ENCODE measurements at places on chromosomes 1 and 21.

GRCh38 chr1:56073614-56074006, 505.8 kb downstream of the PLPP3 start:
- no peak for DNase-seq

DNA sequence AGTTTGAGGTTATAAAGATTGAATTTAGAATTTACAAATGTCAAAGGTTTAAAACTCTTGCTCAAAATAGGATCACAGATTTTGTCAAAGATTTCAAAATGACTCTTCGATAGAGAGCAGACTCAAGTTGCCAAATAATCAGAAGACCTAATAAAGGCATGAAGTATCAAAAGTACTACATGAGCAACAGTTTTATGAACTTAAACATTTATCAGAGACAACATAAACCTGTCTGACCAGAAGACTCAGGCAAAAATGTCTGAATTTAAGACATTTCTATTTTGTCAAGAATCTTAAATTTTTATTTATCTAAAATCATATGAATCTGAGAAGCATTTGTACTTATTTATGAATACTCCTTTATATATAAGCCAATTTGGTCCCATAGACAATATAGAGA, 330.9 kb downstream of the PTPRU start:
- DNase-seq = no peak

- no peak for DNase-seq
Measured at GRCh38 chr1:185564816-185565215, 169.4 kb upstream of the HMCN1 start.

GRCh38 chr1:159826441-159827101, at the start of gene SLAMF8:
SLAMF8 (plus strand) TSS chr1:159826873; CDS start chr1:159826899, 26 bp downstream.
- peak; percentile 59 for DNase-seq

GRCh38 chr1:49085079-49085478, 308.4 kb upstream of the BEND5 start:
- no peak for DNase-seq

DNA sequence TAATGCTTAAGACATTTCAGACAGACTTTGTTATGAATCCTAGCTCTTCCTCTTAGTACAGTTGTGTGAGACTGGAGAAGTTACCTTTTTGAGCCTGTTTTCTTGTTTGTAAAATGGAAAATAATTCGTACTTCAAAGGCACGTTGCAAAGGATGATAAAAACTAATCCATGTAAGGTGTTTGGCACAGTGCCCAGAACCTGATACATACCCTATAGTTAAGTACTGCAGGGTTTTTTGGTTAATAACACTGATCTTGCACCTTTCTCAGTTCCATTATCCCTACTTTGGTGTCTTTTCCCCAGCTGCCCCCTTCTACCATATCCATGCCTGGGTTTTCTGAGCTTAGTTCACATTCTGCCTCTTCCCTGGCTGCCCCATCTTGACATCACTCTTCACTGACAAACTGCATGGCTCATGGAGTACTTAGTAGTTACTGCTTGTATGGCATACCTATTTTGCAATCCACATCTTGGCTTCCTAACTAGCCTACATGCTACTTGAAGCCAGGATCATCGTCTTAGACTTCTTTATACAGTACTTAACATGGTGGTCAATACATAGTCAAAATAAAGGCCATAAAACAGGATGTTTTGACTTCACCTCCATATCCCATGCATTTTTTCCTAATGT, 10.1 kb downstream of the CCDC185 start:
- no peak for DNase-seq

DNA sequence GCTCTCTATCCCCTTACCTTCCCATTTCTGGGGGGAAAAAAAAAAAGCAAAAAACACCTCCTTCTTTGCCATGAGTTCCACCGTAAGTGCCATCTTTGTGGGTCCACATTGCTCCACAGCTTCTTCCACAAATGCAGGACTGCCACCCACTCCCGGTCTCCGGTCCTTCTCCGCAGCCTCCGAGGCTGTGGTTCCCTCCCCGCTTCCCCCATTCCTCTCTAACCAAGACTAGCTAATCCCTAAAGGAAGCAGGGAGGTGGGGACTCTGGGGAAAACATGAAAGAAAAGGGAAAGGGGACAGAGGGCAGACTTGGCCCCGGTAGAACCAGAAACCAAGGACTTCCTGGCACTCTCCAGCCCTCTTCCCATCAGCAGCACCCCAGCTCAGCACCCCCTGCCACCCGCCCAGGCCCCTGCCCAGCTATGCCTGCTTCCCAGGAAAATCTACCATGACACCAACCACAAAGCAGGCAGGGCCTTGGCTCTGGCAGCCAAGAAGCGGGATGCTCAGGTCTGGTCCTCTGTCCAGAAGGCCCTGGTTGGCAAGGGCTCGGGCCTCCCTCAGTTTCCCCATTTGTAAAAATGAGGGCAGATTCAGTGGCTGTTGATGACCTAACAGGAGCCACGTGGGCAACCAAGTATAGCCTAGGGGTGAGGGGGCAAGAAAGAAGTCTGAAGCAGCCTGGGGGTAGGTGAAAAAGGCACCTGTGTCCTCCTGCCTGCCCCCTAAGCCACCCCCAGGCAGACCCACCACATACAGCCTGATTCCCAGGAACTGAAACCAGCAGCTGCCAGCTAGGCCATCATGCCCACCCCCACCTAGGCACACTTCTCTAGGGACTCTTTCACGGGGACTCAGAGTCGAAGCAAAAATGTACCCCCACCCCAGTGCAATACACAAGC, 2.5 kb downstream of the EPHA2 start:
- no peak for DNase-seq

DNA sequence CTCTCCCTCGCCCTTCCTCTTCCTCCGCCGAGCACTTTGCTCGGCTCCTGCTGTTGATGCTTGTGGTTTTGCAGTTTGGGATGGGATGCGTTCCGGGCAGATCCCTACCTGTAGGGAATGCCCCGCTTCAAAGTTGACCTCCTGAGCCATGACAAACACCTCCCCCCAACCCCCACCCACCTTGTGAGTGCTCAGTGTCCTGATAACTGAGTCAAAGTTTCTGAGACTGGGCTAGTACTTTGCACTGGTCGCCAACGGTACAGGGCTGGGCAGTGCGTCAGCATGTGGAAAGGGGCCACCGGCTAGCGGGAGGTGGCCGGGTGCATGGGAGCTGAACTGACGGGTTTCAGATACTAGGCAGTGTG, 771 bp downstream of the RABGAP1L start:
- no peak for DNase-seq

DNA sequence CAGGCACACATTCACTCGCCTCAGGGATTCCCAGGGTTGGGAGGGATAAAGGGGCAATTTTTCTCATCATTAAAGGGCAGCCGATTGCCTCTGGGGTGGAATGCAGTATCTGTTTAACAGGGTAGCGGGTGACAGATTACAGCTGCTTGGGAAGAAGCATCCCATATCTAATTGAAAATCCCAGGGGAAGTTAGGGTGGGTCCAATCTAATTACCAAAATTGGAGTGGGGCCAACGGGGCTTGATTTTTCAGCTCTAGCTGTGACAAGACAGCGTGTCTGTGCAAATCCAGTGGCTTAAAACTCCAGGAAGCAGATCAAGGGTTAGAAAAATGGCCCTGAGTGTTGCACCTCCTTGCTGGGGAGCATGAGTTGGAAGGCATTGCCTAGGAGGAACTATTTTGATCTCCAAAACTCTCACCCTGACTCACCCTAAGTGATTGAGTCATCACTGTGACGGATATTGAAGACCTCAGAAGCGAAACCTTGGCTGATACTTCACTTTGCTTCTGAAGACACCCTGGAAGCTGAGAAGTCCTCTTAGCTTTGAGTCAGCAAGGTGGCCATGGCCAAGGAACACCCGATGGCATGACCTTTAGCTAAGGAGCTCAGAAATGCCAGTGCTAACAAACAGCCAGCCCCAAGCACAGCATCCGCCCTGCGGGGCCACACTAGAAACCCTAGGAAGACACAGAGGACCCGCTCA, 46.0 kb downstream of the GRHL3 start:
- DNase-seq = no peak

DNA sequence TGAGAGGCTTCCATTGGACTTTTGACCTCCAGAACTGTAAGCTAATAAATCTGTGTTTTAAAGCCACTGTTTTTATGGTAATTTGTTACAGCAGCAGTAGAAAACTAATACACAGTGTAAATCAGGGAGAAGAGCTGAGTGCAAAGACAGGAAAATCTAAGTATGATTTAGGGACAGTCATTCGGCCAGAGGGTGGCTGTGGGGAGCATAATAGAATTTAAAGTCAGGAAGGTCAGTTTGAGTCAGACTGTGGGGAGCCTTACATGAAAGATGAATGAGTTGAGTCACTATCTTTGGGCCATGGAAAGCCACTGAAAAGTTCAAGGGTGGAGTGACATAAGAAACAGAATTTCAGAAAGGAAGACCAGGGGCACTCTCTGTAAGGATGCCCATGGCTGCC, 52.4 kb upstream of the SSX2IP start:
- no peak for DNase-seq

DNA sequence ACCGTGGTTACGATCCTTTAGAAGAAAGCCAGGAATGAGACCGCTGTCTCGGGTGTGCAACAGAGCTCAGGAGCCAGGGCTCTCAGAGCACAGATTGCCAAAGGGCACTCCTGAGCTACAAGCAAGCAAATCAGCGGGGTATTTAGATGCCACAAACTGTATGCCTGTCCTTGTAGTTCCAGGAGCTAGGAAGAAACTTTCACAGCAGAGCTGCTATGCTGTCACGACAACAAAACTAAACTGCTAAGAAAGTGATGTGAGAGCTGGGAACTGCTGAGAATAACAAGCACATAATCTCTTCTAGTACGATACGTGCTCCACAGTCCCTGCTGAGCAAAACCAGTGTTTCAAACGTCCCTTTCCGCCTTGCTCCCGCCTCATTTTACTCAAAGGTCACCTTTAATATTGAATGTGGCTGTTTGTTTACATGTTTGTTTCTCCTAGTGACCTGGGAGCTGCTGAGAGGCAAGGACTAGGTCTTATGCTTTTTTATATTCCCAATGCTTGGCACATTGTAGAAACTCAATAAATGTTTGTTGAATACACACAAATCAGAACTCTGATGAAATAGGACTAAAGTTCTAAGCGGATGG, 14.7 kb downstream of the GREM2 start:
- no peak for DNase-seq

DNA sequence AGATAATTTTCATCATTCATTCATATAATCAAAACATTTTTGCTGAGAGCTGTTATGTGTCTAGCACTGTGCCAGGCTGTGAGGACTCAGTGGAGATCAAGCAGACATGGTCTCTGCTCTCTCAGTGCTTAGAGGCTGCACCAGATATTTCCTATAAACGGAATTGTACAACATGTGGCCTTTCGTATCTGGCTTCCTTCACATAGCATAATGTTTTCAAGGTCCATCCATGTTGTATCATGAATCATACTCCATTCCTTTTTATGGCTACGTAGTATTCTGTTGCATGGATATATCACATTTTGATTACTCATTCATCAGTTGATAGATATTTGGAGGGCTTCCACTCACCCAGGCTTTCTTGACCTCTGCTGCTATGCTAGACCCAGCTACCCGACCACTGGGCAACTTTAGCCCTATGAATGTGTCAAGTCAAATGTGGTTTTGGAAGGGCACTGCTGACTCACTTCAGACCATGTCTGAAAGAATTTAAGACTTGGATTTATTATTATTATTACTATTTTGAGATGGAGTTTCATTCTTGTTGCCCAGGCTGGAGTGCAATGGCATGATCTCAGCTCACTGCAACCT, 18.5 kb downstream of the NCF2 start:
- no peak for DNase-seq

- no peak for DNase-seq
Measured at GRCh38 chr21:16095005-16095404, 365.2 kb downstream of the USP25 start.

DNA sequence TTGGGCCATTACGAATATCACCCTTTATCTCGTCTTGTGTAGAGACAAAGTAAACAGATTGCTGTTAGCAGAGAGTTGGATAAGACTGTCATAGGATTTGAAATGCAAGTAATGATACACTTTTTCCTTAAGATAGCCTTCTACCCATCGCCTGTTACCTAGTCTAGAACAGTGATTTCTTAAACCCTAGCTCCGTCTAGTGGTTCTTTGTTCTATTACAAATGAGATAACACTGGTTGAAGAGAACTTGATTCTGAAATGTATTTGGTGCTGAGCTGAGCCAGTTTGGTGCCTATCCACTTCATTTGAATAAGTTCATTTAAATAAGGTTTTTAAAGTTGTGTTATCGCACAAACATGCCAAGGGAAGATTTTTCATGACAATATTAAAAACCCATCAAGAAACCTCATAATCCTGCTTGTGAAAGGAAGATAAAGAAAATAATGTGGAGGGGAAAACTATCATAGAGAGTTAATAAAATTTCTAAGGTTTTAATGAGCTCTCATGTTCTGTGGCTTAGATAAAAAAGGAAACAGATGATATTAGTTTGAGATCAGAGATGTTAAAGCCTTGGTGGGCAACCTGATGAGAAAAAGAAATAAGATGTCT, 1.5 kb upstream of the KCNH1 start:
- peak; percentile 36 for DNase-seq

DNA sequence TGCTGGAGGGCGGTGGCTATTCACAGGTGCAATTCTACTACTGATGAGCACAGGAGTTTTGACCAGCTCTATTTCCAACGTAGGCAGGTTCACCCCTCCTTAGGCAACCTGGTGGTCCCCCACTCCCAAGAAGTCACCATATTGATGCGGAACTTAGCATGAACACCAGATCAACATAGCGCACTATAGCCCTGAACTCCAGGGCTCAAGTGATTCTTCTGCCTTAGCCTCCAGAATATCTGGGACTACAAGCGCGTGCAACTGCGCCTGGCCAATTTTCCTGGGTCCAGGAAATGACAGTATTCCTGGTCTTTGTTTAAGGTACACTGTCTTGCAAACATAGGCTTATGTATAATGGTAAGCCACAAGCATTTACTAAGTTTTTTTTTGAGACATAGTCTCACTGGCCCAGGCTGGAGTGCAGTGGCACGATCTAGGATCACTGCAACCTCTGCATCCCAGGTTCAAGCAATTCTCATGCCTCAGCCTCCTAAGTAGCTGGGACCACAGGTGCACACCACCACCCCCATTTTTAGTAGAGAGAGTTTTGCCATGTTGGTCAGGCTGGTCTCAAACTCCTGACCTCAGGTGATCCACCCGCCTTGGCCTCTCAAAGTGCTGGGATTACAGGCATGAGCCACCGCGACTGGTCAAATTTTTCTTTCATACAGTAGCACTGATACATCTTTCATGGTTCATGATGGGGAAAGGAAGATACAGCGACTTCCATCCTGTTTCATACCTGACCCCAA, 12.6 kb downstream of the MCL1 start:
- DNase-seq = peak; percentile 31

DNA sequence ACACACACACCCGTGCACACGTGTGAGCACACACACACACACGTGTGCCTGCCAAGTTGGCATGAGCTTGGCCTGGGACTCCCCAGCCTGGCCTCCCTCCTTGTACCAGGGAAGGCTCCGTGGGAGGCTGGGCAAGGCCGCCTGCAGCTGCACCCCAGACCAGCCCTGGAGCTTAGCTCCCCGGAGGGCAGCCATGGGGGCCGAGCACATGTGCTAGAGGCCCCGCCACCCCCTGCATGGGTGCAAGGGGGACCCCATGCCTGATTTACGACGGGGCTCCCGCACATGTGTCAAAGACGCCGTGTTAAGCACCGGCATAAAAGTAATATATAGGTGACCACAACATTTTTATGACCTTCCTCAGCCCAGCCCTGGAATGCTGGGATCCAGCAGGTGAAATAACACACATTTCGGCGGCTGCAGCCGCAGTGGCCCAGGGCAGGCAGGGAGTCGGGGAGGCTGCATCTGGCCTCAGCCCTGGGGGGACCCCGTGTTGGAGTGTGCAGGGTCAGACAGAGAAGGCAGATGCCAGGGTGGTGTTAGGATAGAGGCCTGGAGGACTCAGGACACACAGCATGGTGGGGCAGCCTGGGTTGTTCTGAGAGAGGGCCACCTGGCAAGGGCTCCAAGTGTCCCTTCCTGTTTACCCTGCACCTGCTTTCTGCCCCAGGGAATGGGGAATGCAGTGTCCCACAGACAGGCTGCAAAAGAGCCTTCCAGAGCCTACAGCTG, 56.3 kb downstream of the WNT9A start:
- no peak for DNase-seq
